ENCODE measurements at places on chromosomes 2 and 18.

DNA sequence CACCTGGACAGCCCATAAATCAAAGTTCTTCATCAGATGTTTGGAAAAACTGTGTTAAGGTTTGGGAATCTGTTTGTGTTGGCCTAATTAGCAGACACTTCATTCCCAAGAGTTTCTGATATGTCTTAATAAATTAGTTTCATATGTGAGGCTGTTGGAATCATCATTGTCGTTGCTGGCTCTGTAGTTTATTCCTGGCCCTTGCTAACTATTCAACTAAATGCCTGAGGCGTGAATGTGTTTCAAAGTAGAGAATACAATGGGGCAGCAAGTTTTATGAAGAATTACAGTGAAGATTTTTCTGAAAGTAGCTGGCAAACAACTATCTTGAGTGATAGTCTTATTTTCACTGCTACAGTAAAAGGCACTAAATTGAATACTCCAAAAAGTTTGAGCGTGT lies 141.1 kb downstream of the PARD3B start:
- no peak for DNase-seq

DNA sequence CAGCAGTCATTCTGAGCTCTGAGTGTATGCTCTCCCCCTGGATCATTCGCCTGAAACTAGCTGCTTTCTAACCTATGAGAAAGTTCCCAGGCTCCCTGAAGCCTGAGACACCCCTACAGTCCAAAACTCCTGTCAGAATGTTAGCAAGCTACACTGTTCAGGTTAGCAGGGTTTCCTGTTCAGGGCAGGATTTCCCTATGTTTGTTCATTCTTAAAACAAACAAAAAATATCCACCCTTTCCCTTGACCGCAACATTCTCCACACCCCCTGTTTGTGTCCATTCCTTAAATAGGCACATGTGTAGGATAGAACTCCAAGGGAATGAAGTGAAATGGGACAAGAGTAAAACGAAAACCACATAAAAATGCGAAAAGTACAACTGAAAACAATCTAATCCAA lies 83.1 kb downstream of the KLF7 start:
- DNase-seq, result no peak

GRCh38 chr2:76684756-76685155 lies 837.4 kb downstream of the LRRTM4 start:
- DNase-seq, result no peak

- no peak for DNase-seq
These were observed 172.2 kb upstream of the SETBP1 start for GRCh38 chr18:44508474-44508873.

Data from SW 1271 (cell line).